SK-MEL-5 (cell line): ENCODE measurements at places on chromosomes 3 and 15. TPM values are rescaled to one million over a fixed set of nuclear protein-coding genes. Genes with fewer than 3 reads are reported as not detected.

DNA sequence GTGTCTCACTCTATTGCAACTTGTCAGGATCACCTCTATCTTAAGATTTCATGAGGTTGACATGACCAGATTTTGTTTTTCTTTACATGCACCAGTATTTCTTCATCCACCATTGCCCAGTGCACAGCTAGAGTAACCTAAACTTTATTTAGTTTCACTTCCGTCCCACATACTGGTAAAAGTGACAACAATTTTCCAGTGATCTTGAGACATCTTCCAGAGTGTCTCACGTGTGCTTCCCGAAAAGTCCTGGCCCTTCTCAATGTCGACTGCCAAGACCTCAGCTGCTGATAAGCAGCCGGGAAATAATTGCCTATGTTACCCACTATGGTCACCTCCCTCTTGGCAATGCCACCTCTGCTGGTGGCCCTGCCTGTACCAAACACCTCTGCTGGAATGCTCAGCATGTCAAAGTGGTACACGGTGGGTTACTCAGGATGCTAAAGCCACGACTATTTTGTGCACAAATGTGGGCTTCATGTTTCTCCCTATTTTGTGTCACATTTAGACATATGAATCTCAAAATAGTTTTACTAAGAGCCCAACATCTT is 379.7 kb upstream of the TGFBR2 start:
- no peak for DNase-seq

The NSUN3 gene
- 13.1 and 13.5 TPM in 2 replicates for total RNA-seq

GRCh38 chr3:146110161-146110560 is 50.8 kb downstream of the PLOD2 start:
- DNase-seq = no peak

- DNase-seq = no peak
Observed at GRCh38 chr3:188780193-188781147, 391.3 kb upstream of the TPRG1 start.

DNA sequence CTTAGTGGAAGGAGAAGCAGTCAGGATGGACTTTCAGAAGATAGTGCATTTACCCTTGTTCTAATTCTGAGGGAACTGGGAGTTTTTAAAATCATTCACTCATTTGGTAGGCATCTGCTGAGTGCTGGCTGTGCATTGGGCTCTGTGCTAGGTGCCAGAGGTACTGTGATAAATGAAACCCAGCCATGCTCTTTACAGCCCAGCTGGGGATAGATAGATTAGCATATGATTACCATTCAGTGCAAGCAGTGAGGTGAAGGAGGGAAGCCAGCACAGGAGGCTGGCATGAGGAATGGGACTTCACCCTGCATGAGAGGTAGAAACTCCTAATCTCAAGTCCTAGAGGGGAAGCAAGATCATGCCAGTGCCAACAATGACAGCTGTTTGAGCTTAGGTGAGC is 361.9 kb upstream of the TRIM42 start:
- DNase-seq = no peak

The GPR149 gene
- total RNA-seq = not detected in 2 replicates

- no peak for DNase-seq
Observed at GRCh38 chr3:50242851-50243542, 7.0 kb downstream of the GNAI2 start.

The CACNA1D gene
- 3.2 and 5.3 TPM in 2 replicates for total RNA-seq

The SPSB4 gene
- 0.08 TPM in 1 of 2 replicates, not detected in the other for total RNA-seq

- peak; percentile 87 for DNase-seq
Observed at GRCh38 chr3:150216041-150216811, 191.9 kb upstream of the TSC22D2 start.

The GCSAM gene
- total RNA-seq = not detected in 2 replicates

GRCh38 chr15:31326875-31327668 is 437 bp downstream of the KLF13 start:
- DNase-seq = peak; percentile 50

- DNase-seq = no peak
Observed at GRCh38 chr3:90010341-90010740, 902.9 kb downstream of the EPHA3 start.

GRCh38 chr3:128218548-128219257 is 65.4 kb downstream of the EEFSEC start:
- no peak for DNase-seq

- no peak for DNase-seq
Observed at GRCh38 chr3:55661571-55661970, 174.5 kb upstream of the WNT5A start.

- DNase-seq = no peak
Observed at GRCh38 chr15:30958219-30958618, 33.2 kb downstream of the MTMR10 start.

DNA sequence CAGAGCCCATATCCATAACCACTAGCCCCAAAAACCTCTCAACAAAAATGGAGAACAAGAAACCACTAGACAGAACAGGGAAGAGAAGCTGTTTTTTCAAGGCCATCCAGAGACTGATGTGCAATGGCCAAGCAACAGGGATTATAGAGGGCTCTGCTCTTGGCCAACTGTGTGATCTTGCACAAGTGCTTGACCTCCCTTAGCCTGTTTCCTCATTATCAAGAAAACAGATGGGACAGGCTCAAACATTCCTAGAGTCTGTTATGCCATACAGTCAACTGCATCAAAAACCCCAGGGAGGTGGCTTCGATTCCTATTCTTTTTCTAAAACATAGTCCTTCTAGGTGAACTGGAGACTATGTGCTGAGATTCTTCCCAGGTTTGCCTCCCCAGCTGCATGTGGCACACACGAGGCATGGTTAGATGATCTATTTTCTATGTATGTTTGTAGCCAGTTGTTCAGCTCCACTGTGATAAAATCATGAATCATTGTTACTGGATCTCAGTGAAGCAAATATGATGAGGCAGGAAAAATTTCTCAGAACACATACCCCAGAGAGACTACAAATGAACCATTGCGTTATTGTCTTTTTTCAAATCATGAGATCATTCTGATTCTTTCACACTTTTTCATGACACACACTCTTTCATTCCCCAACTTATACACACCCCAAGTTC is 132.9 kb upstream of the TGFBR2 start:
- no peak for DNase-seq

- DNase-seq = peak; percentile 66
Observed at GRCh38 chr15:93018574-93018973, 70.4 kb downstream of the RGMA start.

DNA sequence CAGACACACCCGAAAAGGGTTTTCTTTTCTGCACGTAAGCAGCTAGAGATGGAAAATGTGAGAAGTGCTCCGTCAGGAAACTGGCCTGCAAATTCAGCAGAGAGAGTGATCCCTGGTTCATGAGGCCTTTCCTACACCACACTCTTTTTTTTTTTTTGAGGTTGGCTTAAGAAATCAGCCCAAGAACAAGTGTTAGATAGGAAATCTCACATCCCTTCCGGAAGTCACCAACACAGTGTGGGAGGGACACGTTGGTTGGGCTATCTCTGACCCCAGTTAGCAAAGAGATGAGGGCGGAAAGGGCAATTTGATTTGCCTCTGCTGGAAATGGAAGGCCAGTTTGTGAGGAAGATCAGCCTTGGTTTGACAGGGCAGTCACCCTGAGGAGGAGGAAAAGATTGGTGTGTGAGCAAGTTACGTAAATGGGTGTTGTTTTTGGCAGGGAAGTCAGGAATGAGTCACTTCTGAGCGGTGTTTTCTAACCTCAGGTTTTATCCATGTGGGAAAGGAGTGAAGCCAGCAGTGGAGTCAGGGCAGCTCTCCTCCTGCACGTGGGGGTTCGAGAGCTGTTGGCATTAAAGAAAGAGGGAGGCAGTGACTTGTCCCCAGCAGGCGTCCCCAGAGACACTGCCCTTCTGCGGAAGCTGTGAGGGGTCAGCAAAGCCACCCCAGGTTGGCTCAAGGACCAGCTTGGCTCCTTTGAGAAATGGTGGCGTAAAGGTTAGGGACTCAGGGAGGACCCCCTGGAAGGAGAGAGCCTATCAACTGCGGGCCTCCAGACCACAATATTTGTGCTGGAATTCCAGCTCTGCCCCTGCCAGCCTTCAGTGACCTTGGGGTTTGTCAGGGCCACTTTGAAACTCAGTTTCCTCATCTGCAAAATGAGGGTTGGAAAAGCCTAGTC is 237.6 kb upstream of the BHLHE40 start:
- peak; percentile 84 for DNase-seq

GRCh38 chr3:49534581-49535441 is 19.5 kb upstream of the BSN start:
- DNase-seq = no peak

GRCh38 chr15:67782691-67782991 is 42.7 kb upstream of the SKOR1 start:
- no peak for DNase-seq

DNA sequence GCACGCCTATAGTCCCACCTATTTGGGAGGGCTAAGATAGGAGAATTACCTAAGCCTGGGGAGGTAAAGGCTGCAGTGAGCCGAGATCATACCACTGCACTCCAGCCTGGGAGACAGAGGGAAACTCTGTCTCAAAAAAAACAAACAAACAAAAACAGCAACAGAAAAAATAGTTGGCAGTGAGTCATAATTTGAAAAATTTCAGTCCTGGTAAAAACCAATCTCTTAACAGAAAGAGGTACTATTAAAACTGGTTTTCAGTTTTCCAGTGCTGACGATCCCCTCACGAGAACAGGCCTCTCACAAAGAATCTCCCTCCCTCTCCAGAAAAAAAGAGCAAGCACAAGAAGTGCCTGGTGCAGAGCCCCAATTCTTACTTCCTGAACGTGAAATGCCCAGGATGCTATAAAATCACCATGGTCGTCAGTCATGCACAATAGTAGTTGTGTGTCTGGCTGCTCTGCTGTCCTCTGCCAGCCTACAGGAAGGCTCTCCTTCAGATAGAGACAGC is 22.8 kb upstream of the MAP4 start:
- peak; percentile 90 for DNase-seq

DNA sequence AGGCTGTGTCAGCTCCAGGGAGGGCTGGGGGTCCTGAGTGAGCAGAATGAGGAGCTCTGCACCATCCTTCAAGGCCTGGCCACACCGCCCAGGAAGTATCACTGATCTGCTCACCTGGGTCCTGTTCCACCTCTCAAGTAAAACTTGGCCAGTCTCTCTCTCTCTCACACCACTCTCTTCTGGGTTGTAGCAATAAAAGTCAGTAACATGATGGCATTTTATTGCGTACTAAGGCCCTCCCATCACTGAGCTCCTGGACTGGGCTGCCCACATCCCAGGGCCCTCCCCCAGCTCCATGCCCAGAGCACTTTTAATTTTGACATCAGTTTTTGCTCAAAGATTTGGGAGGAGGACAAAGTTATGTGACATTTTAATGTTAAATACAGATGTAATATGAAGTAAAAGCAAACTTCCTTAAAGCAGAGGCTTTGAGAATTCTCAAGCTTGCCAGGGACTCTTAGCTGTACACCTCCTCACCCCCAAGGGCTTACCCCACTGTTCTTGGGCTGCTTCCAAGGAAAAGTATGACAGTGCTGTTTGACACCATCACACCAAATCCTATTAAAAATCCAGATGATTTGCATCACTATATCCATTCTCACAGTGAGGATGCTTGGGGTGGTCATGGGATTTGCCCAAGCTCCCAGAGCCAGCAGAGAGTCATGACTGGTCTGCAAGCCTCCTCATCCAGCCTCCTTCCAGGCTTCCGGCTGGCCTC is 105.1 kb upstream of the SLCO2A1 start:
- no peak for DNase-seq

DNA sequence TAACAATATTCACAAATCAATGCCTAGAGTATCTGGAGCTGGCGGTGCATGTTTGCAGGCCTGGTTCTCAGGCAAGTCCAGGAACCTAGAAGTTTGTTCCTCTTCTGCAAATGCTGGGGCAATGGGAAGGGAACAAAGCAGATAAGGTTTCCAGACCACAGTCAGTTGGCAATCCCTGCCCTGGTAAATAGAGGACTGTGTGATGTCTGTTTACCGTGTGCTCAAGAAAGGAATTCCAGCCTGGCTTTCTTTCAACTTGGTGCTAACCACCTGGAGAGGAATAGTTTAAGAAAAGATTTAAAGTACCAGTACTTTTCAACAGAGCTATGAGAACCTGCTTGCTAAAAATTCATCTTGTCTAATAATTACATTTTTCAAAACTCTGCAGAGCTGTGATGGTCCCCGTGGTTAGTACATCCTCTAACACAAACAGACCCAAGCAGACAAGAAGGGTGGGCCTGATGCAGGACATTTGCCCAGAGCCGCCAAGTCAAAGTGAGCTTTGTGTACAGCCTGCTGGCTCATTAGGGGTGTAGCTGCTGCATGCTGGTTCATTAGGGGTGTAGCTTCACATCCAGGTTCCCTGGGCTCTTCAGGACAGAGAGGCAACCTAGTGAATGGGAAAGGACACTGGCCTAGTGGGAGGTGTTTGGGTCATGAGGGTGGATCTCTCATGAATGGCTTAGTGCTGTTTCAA is 220.5 kb downstream of the SQOR start:
- no peak for DNase-seq

The CLDN11 gene
- not detected in 2 replicates for total RNA-seq

- no peak for DNase-seq
Observed at GRCh38 chr3:34072297-34072696, 273.9 kb downstream of the PDCD6IP start.

The RFC4 gene
- total RNA-seq = 51.0 and 57.3 TPM in 2 replicates

DNA sequence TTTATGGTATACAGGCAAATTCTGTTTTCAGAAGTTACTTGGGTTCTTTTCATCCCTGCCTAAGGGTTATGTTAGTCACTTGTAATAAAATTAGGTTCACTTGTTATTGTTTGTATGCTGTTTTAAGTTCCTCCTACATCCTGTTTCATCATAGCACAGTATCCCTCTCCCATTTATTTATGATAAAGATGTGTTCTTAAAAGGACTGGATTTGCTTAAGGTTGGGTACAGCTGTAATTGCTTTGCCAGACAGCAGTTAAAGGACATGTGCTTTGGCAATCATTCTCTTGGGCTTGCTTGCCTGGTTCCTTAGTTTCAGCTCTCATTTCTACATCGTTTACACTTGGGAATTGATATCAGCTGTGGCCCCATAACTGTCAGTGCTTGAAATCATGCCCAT is 11.7 kb downstream of the ATP2C1 start:
- DNase-seq = no peak

DNA sequence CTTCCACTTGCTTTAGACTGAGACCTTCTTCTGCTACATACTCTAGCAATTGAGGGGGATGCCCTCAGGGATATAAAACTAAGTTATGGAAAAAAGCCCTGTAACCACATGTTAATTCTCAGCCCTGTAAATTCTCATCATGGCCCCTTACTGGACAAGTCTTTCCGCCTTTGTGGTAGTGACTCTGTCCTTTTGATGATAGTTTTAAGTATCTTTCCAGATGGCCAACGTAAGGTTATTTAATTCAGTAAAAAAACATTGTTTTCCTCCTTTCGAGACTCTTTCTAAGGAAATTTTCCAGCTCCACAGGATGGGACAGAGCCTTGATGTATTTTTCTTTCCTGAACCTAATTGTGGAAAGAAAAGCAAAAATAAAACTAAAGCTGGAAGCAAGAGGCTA is 25.3 kb upstream of the TM4SF4 start:
- DNase-seq = no peak
